ENCODE measurements at places on chromosomes 11 and 22. TPM values are rescaled to one million over a fixed set of nuclear protein-coding genes. Genes with fewer than 3 reads are reported as not detected.

Gene KRTAP5-10
- total RNA-seq = not detected

Gene CATSPERZ
- 1.7 TPM for total RNA-seq

DNA sequence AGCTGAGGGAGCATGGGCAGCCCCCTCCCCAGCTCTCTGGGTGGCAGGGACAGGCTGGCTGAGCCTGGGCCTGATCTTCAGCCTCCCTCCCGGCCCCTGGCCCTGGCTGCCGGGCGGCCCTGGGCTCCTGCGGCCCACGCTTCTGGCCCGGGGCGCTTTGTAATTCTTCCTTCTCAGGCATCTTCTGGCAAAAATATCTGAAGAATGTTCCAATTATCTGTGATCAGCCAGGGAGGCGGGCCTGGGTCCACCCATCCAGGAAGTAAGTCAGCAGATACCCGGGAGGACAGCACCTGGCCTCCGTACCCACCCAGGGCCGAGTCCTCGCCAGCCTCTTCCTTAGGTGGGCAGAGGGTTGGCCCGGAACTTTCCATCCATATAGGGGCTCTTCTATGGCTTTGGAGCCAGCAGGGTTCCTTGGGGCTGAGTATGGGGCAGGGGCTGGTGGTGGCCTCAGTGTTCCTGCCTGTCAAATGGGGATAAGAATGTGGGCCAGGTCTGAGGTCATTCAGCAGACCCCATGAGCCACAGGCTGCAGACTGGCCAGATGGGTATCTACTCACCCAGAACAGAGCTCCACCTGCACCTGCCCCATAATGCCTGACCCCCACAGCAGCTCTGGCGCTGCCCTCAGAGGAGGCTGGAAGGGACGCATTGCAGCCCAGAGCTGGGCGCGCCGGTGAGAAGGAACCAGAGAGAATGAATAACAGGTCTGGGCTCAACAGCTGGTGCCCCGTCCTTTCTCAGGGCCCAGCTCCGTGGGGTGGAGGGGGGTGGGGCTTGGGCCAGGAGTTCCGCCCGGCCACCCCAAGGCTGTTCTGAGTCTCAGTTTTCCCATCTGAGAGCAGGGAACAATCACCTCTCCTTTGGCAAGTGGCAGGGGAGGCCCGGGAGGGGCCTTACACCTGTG lies 16.2 kb downstream of the WNT7B start:
- DNase-seq = no peak

Gene SLC5A12
- not detected for total RNA-seq

GRCh38 chr22:37675930-37676735 lies 697 bp downstream of the LGALS1 start:
- DNase-seq = peak; percentile 62

All from RPMI7951 (cell line).